Activated T-helper 1 cell treated with anti-CD3 and anti-CD28 coated beads, Interleukin-2, amount 50 U/mL, for 16 hours (primary cell): ENCODE measurements at places on chromosomes 5 and 9.

GRCh38 chr5:58114324-58114723 is 345.6 kb downstream of the PLK2 start:
- DNase-seq: no peak

DNA sequence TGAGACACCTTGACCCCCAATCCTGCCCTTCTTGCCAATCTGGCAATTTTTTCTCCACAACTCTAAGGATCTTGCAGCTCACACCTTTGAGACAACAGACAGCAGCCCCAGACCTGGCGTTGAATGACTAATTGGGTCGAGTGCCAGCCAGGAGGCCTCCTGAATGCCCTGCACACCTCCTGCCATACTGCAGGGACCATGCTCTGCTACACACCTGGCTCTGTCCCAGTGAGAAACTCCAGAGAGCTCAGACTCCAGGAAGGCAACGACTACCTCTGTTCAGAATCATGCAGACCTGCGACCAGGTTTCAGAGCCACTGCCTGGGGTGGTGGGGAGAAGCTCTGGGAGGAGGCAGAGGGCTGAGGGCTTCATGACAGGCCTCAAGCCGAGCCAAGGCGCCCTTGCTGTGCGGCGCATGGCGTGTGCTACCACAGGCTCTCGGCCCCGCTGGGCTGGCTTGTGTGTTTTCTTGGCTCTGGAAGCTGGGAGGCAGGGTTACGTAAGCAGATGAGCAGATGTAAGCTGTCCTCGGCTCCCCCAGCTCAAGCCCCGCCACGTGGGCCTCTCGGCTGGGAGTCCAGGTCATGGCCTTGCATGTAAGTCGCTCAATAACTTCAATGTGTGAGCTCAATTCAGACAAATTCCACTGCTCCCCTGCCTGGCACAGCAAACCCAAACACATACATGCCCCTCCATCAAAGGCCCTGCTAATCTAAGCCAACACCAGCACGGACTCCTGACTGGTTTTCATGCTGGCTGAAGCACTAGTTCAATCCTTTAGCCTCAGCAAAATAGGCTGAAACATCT is 27.5 kb downstream of the B4GALT1 start:
- DNase-seq: no peak

DNA sequence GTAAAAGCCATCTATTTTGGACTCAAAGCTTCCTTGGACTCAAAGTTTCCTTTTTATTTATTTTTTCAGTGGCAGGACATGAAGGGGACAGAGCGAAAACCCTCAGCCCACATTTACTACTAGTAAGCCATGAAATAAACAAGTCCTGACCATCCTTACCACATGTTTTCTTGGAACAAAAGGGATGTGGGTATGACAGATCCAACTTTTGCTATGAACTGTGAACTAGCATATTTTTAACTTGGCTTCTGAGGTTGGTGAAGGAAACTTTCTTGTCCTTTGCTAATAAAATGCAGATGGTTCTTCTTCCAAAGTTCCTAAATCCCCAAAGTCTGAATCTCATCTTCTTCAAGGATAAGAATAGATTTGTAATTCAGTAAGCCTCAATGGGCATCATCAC is 122.7 kb upstream of the TNC start:
- DNase-seq: no peak

GRCh38 chr9:111348821-111349271 is 18.8 kb upstream of the OR2K2 start:
- no peak for DNase-seq

DNA sequence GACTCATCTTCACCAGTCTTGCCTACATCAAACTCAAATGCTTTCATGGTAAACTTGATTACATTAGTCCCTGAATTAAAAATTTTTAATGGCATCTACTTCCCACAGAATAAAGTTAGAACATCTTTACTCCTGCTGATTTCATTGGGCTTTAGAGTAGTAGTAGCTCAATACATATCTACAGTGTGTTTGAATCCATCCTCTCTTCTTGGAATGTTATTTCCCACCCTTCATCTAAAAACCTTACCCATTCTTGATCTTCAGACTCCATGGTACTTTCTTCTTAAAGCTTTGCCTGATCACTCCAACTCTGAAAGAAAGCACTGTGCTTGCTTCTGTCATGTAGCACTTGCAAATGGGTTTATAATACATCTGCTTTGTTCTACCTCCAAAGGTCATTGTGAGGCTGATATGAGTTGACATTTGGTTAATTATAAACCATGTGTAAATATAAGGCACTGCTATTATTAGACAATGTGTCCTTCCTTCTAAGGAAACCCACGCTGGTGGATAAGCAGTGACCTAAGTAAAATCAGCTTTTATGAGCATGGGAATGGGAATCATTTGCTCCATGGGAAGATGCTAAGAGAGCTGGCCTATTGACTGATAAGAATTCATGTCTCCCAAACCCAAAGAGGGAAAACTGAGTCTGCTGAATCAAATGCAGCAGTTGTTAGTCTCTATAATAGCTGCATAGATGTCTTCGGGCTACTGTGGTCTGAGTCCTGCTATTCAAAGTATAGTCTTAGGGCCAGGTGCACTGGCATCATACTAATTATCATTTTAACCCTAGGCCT is 7.5 kb upstream of the PRLR start:
- DNase-seq: no peak

- no peak for DNase-seq
These were observed 173.4 kb upstream of the NR3C1 start for GRCh38 chr5:143576711-143577484.

DNA sequence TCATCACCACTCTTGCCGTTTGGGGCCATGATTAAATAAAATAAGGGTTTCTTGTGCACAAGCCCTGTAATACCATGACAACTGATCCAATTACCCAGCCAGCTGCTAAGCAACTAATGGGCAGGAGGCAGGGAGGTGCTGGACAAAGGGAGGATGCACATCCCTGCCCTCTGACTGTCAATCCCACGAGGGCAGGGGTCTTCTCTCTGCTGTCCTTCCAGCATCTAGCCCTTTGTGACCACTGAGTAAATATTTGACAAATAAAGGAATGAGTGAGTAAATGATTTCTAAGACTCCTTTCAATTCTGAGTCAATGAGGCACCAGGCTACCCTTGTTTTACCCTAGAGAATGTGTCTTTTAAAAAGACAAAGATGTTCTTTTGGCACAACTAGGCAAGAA is 247.1 kb downstream of the SYK start:
- no peak for DNase-seq

GRCh38 chr5:128036950-128037349 is 46.6 kb upstream of the SLC12A2 start:
- no peak for DNase-seq
